Stimulated activated CD8-positive, alpha-beta memory T cell treated with anti-CD3 and anti-CD28 coated beads, Interleukin-7, amount 100 ng/mL, for 1 hour (primary cell): ENCODE measurements at places on chromosomes 16 and 17.

GRCh38 chr17:31250229-31250628 lies 46.8 kb downstream of the OMG start:
- DNase-seq, result no peak

DNA sequence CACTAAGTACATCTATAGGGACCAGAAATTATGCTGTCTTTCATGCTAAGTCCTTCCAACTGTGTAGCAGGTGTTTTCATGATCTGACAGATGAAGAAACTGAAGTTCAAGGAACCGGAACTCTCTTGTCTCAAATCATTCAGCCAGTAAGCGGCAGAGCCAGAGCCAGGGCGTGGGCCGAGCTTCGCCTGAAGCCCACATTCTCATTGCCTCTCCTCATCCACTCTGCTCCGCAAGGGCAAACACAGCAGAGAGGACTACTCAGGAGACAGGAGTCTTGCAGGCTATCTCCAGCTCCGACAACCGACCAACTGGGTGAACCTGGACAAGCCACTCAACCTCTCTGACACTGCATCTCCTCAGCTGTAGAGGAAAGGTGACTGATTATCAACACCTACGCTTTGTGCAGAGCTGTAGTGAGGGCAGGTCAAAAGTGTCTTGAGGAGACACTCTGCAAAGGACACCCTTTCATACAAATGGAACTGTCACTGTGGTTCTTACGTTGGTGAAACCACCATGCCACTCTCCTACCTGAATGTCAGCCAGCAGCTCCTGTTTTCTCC lies 72.9 kb downstream of the CYTH1 start:
- no peak for DNase-seq

- no peak for DNase-seq
Measured at GRCh38 chr17:47717979-47718621, 14.9 kb upstream of the TBX21 start.

DNA sequence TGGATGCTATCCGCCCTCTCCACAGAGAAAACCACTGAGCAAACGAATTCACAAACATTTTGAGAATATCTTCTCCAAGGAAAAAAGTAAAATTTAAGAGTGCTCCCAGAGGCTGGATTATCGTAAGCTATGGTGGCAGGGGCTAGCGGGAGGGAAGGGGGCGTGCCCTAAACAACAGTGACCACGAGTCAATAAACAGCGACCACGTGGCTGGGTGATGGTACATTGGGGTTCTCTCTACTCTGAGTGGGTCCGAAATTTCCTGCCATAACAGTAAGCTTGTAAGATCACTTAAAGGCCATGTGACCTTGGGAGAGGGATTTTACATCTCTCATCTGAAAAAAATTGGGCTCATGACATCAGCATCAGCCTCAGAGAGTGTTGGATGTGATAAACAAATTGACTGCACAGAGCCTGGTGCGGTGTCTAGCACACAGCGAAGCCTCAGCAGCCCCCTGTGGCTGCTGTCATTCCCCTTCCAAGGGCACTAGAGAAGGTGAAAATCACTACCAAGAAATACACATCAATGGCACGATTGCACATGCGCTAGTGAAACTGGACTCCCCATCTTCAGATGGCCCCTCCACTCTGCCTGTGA lies 213.2 kb downstream of the XYLT1 start:
- DNase-seq, result no peak

DNA sequence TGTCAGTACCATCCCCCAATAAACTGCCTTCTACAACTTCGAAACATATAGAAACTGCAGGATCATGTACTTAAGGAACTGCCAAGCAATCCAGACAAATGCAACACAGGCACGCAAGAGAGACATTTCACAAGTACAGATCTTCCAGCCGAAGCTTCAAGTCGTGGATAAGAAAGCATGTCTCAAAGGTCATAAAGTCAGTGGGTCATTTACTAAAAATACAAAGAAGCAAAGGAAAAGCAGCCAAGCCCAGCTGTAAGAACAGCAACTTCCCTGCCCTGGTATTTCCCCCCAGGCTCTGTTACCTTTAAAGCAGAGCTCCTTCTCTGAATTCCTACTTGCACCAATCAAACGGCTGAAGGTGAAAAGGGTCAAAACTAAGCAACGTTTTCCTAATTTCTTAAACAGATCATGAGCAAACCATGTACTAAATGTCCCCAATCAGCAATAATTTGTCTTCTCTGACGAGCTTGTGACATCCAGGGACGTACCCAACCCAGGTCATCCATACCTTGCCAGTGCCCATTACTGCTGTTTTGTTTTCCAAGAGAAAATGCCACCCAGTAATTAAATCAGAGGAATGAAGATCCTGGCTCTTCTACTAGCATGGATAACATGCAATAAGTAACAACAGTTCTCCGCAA lies 1.7 kb downstream of the AKTIP start:
- no peak for DNase-seq

DNA sequence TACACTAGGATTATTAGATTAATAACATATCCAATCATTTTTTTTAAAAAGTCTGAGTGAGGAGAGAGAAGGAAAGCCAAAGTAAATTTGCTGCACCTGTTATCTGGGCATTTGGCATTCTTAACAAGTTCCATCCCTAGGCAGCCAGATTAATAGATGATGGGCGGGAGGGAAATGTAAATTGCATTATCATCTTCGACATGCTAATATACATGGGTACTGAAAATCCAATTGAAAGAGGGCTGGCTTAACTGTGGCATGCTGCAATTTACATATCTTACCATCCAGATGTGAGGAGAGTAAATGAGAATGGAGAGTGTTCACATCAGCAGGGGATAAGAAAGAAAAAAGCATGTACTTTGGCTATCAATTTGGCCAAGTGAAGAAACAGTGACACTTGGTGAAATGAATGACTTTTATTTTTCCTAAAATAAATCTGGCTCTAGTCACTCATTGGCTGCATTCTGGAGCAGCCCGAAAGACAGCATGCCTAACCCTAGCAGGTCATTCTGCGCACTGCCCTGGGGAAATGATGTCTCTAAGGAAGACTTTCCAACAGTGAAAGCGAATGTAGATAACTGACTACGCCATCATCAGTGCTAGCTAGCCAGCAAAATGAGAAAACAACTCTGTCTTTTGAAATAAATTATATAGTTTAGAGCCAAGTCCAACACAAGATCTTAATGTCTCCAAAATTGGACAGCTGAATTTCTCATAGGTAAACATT lies 57.9 kb downstream of the HYDIN start:
- no peak for DNase-seq

DNA sequence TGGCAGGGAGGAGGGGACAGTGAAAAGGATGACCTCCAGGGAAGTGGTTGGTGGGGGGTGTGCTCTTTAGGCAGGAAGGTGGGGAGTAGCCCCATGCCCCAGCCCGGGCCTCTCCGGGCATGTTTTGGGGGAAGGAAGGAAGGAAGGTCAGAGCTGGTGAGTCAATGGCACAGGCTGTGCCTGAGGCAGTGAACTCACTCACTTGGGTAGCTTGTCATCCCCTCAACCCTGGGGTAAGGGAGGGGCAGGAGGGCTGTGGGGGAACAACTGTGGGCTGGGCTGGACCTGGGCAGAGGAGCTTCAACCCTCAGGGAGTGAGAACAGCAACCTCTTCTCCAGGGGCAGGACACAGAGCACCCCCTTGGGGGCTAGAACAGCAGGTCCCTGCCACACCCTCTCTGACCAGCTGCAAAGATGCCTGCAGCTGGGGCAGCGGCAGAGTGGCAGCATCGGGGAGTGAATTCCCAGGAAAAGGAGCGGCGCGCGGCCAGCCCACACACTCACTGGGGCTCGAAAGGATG lies 6.3 kb downstream of the CSF3 start:
- no peak for DNase-seq

DNA sequence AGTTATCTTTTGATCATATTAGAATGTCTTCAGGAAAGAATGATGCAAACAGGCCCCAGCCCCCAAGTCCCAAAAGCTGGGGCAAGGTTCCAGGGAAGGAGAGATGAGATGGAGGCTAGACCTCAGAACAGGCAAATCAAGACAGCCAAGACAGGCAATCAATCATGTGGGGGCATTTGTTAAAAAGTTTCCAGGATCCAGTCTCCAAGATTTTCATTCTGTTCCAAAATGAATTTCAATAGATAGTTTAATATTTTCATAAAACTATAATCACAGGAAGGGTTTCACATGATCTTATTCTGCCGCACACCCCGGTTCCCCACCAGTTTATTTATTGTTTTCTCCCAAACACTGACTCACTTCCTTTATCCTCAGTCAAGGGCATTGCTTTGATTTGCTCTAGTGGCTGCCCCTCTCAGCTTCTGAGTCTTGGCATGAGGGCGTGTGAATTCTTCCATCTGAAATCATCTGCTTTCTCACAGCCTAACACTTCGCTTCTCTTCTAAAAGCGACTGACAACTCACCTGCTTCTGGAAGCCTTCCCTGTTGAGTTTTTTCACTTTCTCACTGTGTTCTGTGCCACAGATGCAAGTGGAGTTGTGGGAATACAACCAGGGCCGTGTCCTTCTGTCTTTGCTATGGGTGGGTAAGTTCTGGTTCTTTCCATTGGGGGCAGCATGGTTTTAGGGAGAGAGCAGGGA lies 12.2 kb upstream of the TERF2 start:
- DNase-seq, result no peak
